ENCODE measurements at places on chromosomes 4 and X.
A peak's percentile ranks its signal among the peaks of the same experiment; 100 is the strongest.

- peak; percentile 7 for DNase-seq
Measured at GRCh38 chr4:186067757-186068385, 1.1 kb upstream of the TLR3 start.

DNA sequence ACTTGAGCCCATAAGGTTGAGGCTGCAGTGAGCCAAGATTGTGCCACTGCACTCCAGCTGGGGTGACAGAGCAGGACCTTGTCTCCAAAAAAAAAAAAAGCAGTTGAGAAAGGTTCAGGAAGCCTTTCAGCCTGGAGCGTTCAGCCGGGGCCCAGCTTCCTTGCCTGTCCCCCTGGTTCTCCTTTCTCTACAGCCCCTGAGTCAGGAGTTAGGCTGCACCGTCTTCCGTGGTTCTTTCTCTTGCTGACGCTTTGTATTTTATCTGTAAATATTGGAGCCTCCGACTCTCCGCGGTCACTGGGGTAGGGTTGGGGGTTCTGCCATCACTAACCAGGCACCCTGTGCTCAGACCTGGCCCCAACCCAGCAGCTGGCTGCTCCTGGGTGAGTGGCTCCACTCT, 13.8 kb upstream of the UVSSA start:
- no peak for DNase-seq

DNA sequence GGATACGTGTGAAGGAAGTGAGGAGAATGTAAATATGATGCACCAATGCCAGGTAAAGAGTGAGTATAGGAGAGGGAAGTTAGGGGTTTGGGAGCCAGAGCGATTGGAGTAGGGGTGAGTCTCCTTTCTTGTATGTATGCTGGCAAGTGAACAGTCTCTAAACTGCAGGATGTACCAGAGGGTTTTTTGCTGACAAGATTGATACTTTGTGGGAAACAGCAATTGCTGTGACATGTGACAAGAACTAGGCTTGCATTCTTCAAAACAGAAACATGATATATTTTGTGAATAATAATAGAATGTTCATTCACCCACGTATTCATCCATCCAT, 706 bp downstream of the CHIC1 start:
- DNase-seq: no peak

DNA sequence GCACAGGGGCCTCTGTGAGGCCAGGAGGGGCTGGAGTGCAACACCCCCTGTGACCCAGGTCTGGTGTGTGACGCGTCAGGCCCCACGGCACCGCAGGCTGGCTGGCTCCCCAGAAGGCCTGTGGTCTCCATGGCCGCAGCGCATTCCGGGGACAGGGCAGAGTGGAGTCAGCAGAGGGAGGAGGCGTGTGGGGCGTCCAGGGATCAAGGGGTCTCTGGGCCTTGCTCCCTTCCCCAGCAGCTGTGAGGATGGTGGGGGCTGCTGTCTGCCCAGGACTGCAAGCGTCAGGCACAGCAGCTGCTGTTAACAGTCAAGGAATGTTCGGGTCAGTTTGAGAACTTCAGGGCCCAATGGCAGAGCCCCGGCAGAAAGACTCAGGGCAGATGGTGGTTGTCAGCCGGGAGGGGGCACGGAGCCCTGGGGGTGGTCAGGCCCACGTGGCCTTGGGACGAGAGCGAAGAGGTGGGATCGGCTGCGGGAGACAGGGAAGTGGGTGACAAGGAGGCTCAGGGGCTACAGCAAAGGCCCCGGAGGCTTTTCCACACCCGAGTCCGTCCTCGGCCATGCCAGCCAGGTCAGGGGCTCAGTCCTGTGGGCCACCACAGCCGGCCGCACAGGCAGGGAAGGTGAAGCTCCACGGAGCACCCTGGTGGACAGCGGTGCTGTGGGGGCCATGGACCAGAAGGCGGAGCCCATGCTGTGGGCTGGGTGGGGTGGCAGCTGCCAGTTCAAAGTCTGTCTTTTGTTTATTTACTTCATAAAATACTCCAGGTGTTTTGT, 18.3 kb downstream of the PCGF3 start:
- DNase-seq: no peak

DNA sequence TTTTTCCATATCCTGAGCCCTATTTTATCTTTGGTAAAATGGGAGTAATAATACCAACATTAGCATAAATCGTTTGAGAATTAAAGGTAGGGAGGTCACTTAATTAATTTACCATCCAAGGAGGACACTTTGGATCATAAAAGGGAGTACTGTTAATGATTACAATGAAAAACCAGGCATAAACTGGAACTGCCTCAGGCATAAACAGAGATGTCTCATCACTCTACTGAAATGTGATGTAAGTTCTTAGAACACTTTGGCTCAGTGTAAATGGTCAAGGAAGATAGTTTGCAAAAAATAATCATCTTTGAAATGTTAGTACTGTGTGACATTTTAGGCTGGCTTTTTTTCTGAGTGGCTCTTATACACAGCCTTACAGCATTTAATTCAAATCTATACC, 268.7 kb downstream of the SLC39A8 start:
- no peak for DNase-seq

DNA sequence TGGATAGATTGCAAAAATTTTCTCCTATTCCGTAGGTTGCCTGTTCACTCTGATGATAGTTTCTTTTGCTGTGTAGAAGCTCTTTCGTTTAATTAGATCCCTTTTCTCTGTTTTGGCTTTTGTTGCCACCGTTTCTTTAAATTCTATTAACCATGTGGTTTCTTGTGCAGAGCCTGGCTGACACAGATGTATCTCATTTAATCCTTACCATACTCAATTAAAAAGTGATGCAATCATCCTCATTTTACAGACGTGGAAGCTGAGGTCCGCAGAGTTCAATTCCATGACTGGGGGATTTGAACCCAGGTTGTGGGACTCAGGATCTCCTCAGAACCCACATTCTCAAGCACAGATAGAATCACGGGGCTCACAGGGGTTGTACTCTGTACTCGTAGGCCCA, 66.7 kb downstream of the SORCS2 start:
- DNase-seq: no peak

DNA sequence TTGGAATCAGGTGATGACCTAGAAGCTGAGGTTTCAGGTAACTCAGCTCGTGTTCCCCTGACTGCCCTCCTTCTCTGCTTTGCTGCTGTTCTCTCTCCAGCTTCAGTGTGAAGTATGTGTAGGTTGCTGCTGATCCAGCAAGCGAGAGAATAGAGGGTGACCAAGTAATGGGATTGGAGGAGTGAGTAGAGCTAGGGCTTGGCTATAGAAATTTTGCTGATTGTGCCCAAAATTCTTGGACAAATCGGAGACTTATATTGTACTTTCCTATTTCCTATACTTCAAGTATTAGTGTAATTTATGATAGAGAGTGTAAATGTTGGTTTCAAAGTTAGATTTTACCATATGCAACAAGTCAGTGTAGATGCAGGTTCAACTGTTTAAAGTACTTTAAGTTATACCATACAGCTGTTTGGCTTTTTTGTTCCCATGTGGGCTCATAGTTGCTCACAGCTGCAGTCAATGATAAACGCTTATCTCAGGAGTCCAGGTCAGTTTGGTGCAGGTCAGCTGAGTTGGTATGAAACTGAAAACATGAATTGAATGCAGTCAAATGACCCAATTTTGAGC, 48.0 kb downstream of the RAPGEF2 start:
- DNase-seq: no peak

DNA sequence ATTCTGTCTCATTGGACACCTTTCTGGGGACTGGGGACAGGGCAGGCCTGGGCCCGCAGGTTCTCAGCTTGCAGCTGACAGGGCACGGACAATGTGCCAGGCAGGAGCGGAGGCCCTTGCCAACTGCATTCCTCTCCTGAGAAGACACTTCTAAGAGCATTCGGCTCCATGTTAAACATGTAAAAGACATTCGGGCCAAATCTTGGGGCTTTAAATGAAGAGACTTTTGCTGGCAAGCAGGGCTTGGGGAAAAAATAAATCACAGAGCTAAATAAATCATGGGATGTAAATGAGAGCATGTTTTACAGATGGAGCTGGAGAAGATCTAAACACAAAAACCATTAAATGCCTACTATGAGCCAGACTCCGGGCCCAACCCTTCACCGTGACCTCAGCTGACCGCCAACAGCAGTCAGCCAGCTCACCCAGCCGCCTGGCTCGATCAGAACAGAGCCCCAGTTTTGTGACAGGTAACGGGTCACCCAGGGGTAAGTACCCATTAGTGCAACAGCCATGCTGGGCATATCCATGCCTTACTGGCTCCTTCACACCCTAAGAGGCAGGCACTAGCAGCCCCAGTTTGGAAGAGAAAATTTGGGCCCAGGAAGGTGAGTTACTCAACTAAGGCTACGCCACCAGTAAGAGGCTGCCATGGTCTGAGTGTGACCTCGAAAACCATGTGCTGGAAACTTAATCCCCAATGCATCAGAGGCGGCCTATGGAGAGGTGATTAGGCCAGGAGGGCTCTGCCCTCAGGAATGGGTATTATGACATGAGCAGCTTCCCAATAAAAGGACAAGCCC, 14.7 kb downstream of the WDR1 start:
- no peak for DNase-seq

DNA sequence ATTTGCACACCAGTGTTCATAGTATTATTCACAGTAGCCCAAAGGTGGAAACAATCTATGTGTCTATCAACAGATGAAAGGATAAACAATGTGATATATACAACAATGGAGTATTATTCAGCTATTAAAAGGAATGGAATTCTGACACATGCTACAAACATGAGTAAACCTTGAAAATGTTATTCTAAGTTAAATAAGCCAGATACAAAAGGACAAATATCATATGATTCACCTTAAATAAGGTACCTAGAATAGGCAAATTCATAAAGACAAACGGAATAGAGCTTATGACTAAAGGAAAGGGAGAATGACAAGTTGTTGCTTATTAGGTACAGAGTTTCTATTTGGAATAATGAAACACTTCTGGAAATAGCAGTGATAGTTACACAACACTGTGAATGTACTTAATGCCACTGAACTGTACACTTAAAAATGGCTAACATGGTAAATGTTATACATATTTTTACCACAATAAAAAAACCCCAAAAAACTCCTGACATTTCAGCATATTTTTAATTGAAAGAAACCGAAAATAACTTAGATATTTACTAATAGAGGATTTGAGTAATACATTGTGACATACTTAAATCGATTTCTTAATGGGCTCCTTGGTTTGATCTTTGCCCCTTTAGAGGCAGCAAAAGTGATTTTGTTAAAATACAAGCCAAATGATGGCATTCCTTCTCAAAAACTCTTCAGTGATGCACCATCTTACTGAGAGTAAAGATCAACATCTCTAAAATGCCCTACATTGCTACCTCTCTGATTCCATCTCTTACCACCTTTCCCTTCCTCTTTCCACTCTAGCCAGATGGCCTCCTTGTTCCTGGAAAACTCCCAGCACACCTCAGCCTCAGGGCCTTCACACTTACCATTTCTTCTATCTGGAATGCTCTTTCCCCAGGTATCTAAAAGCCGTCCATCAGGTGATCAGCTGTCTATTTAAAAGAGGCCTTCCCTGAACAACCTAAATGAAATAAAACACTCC, 8.6 kb upstream of the CYP2U1 start:
- no peak for DNase-seq

DNA sequence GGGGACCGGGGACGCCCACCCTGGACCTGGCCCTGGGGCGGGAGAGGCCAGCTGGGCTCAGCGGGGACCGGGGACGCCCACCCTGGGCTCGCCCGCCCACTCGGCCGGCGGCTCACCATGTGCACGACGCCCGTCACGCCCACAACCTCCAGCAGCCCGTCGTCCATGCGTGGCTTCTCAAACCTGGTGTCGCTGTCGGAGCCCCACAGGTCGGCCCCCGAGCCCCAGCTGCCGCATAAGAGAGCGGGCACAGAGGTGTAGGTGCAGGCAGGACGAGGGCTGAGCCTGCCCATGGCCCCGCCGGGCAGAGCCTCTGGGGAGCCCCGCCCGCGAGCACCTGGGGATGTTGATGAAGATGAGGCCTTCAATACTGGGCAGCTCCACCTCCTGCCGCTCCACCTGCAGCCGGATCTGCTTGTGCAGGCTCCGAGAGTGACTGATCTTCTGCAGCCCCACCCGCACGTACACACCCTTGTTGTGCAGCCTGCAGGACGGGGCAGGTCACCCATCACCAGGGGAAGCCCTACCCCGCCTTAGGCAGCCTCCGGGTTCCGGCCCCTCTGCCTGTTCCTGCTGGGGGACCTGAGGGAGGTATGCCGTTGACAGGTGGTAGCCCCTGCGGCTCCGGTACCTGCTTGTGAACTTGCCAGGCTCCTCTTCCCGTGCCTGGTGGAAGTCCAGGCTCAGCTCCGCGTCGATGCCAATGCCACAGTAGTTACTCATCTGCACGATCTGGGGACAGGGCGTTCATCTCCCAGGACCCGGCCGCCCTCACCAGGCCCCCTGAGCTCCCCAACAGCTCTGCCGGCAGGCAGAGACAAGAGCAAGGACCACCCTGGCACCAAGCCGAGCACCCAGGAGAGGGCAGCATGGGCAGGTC, 11.8 kb downstream of the DGKQ start:
- DNase-seq: no peak

DNA sequence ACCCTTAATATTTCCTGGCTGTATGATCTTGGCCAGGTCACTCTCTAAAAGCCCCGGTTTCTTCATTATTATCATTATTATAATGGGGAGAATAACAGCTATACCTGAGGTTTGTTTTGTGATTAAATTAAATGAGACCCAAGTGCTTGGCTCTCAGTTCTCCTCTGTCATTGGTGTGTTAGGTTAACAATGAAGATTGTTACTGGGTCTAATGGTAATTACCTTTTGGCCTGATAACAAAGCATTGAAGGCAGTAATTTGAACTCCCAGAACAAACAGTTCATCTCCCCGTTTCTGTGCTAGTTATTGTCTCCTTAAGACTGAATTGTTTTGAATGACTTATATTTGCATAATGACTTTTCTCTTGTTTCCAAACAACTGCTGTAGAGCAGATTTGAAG, 6.8 kb upstream of the ANAPC4 start:
- no peak for DNase-seq

- no peak for DNase-seq
Measured at GRCh38 chr4:159070742-159071141, 32.1 kb upstream of the RAPGEF2 start.

GRCh38 chr4:182918791-182919302, 1.7 kb upstream of the DCTD start:
- DNase-seq: no peak

DNA sequence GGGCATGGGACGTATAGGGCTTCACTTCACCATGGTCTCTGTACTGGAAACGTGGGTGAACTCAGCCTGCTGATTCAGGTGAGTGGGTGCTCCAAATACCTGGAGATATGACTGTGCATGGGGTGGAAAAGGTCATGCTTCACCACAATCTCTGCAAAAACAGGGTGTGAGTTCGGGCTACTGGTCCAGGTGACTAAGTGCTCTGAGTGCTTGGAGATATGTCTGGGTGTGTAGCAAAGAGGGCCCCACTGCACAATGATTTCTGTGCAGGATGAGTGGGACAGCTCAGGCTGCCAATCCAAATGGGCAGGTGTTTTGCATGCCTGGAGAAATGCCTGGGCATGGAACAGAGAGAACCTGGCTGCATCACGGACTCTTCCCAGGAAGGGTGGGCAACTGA, 11.2 kb upstream of the CPXCR1 start:
- no peak for DNase-seq

GRCh38 chrX:1444561-1445500, 7.9 kb downstream of the ASMTL start:
- no peak for DNase-seq

GRCh38 chr4:108203377-108203776, 34.6 kb upstream of the LEF1 start:
- no peak for DNase-seq

- no peak for DNase-seq
Measured at GRCh38 chr4:76434901-76435527, at the start of gene SHROOM3. Gene SHROOM3 (plus strand): TSS chr4:76435229. CDS start chr4:76436053, 824 bp downstream.

GRCh38 chr4:123631786-123632692, 235.4 kb downstream of the SPRY1 start:
- DNase-seq: no peak

- no peak for DNase-seq
Measured at GRCh38 chr4:3866813-3867129, 100.6 kb downstream of the ADRA2C start.

Measured in activated T-helper 1 cell treated with anti-CD3 and anti-CD28 coated beads, Interleukin-2, amount 50 U/mL, for 16 hours (primary cell).